GM18507 (cell line): ENCODE measurements at places on chromosomes 6 and 20.
A peak's percentile ranks its signal among the peaks of the same experiment; 100 is the strongest.

- no peak for DNase-seq
Observed at GRCh38 chr6:30601815-30602641, 15.0 kb downstream of the PPP1R10 start.

- DNase-seq: no peak
Observed at GRCh38 chr6:29332676-29333075, 31.2 kb downstream of the OR14J1 start.

GRCh38 chr6:20479060-20479459 lies 55.2 kb upstream of the CDKAL1 start:
- no peak for DNase-seq

DNA sequence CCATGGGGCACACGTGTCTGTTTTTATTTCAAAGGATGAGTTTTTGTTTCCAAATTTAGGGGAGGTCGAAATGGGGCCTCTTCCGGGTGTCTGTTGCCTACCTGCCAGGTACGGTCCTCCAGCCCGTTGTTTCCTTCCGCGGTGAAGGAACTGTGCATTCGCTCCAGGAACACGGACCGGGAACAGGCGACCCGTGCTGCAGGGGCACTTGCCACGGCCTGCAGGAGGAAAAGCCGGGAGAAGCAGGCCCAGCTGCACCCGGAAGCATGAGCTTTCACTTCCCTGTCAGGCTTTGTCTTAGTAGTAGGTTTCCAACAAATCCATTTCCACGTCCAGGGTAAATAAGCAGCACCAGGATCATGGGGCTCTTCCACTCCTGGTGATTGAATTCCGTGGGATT lies 17.0 kb upstream of the NPEPL1 start:
- DNase-seq: no peak

- DNase-seq: no peak
Observed at GRCh38 chr6:111337829-111338236, 145.2 kb downstream of the REV3L start.

DNA sequence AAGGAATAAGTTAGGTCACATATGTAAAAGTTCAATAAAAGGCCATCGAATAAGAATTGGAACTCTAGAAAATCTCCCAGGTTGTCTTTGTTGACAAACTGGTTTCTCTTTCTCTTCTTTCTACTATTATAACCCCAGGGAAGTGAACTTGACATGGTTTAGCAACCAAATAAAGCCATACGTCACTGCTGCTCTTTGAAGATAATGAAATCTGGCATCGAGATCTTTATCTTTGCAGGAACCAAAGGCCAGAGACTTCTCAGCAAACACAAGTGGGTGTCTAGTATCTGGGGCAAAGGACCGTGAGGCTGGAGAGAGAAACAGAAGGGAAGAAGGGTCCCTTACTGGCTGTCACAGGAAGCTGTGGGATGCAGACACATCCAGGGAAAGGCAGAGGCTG lies 286.7 kb upstream of the CDYL start:
- DNase-seq: no peak

- no peak for DNase-seq
Observed at GRCh38 chr6:96186516-96187195, 170.9 kb downstream of the FUT9 start.

DNA sequence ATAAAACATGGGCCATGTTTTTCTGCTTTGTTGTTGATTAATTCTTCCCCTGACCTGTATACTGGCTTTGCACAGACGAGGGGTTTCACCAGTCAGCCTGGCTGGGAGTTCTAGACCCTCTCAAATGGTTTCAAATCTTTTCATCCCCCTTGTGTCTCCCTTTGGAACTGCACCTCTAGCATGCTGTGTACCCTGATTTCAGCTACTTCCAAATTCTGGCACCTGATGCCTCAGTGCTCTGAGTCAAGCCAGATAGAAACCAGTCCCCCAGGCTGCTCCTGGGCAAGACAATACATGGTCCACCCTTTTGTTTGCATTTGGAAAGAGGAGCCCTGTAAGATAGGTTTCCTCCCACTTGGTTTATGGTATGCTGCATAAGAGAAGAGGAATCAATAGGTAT lies 290.2 kb downstream of the BTBD3 start:
- no peak for DNase-seq

DNA sequence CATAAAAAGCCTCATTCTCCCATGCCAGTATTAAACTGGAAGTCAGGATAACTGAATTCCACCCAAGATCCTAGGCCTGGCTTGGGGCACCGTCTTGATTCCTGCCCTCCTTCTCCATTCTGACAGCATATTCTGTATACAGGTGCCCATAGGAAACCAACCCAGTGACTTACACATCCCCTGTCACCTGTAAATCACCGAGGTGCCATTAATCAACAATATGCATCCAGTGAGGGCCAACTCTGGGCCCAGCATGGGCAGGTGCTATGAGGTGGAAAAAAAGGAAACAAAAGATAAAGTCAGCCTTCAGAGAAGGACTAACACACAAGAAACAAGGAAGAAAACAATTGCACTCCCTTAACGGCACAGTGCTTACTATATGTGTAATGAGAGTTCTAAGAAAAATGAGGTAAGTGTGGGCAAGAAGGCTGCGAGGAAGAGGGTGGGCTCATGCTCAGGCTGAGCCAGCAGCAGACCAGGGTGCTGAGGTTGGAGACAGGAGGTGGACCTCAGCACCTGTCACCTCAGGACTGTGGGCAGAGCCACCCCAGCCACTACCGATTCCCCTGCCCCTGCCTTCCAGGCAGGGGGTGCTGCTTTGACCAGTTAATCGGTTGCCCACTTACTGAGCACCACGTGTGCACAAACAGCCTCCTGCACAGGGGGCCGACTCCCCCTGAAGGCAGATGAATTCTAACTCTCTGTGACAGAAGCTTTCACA lies 105.9 kb downstream of the TRERF1 start:
- DNase-seq: no peak

GRCh38 chr6:149275621-149276020 lies 41.9 kb upstream of the TAB2 start:
- no peak for DNase-seq

DNA sequence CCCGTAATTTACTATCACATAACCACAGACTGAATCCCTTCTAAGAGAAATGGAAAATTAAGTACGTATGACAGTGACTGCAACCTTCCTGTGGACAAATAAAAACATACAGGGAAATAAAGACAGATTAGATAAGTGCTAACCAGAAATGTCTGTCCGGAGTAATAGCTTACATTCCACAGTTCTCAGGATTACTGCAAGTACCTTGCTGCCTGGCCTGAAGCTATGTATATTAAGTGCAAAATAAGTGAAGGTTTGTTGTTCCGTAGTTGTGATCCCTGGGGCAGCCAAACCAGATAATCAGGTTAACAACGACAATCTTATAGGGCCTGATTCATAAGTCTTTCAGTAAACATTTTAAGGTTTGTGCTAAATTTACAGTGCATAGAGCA lies 2.8 kb downstream of the NEDD9 start:
- DNase-seq: no peak

DNA sequence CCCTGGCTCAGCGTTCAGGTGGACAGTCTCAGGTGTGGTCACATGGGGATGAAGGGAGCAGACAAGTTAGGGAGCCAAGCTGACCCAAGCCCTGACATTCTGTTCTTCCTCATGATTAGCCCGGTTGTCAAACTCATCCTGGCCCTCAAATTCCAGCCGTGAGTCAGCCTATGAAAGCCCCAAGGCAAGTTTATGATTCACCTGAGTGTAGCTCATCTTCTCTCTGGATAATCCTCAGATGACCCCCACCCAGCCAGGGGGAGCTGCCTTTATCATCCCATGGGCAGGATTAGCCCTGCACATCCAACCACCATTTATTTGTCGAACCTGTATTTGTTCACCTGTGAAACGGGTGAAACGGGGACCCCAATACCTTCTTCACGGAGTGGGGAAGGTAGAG lies 161.9 kb downstream of the DHX35 start:
- DNase-seq: no peak

DNA sequence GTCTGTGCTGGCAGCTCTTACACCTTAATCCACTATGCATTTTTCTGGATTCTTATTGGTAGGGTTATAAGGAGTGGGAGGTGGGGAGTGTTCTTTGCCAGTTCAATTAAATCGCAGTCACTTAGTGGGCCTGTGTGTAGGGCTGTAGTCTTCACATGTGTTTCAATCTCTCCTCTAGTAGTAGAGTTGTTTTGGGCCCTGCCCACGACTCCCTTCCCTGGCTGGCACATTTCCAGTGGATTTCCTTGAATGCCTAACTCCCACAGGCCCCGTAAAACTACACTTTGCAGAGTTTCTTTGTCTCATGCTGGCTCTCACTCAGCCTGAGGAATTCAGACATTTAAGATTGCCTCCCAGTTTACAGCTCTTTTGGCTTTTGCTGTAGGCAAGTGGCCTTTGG lies 414.0 kb upstream of the OPRM1 start:
- no peak for DNase-seq

DNA sequence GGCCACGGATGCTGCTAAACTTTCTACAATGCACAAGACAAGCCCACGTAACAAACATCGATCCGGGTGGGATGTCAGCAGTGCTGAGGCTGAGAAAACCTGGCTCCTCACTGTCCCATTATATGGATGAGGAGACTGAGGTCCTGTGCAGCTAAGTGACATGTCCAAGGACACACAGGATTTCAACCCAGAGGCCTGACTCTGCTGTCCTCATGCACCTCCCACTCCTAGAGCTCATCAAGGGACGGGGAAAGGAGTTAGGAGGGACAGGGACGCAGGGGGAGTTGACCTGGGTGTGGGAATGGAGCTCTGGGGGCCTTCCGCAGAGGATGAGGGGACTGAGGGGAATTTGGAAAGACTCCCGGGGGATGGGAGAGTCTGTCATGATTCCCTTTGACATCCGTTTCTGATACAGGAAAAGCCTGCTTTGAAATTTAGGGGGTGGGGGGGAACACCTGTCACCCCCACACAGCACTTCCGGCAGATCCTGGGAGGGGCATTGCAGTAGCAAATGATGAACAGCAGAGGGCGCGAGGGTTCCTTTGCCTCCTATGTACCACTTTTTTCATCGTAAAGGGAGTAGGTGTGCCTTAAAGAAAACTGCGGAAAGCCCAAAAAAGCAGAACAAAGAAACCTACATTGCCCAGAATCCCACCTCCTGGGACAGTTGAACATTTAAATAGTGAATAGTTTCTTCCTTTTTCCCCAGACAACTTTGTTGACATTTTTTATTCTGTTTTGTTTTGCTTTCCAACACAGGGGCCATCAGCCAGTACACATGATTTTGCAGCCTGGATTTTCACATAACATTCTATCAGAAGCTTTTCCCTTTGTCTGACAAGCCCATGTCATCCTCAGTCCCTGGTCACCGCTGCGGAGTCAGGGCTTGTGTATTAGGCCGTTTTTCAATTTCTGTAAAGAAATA lies 48.6 kb downstream of the SLC2A10 start:
- peak; percentile 47 for DNase-seq

GRCh38 chr20:17463711-17464110 lies 67.5 kb downstream of the BFSP1 start:
- DNase-seq: no peak

GRCh38 chr6:10555625-10556309 lies 34.6 kb downstream of the GCNT2 start:
- DNase-seq: no peak

GRCh38 chr20:50717974-50718761 lies 13.2 kb upstream of the PARD6B start:
- no peak for DNase-seq

GRCh38 chr20:8215361-8215781 lies 83.3 kb downstream of the PLCB1 start:
- no peak for DNase-seq

GRCh38 chr6:31268369-31268765 lies 3.5 kb downstream of the HLA-C start:
- DNase-seq: no peak

DNA sequence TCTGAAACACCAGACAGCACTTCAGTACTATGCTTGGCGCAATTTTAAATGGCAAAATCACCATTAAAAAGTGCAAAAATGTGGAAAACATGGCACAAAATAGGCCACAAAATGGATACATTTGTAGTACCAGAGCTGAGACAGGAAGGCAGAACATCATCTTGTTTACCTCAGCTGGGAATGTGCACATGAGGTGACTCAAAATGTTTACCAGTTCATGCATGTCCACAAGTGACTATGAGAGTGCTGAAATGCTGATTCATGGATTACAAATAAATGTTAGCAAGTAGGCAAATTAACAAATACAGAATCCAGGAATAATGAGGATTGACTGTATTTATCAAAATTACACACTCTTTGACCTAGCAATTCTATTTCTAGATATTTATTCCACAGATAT lies 201.6 kb downstream of the ISM1 start:
- no peak for DNase-seq

DNA sequence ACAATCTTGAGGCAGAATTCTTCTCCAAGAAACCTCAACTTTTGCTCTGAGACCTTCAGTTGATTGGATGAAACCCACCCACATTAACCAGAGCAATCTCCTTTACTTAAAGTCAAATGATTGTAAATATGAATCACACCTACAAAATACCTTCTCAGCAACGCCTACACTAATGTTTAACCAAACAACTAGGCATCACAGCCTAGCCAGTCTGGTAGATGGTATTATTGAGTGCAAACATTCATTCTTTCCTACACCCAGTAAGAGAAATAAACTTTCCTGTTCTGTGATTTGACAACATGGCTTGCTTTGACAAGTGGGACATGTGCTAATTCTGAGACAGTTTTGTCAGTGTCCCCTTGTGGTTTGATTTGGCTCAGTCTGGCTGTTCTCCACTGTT lies 252.2 kb downstream of the HACE1 start:
- DNase-seq: no peak

- no peak for DNase-seq
Observed at GRCh38 chr6:169250660-169251059, 3.0 kb downstream of the THBS2 start.

DNA sequence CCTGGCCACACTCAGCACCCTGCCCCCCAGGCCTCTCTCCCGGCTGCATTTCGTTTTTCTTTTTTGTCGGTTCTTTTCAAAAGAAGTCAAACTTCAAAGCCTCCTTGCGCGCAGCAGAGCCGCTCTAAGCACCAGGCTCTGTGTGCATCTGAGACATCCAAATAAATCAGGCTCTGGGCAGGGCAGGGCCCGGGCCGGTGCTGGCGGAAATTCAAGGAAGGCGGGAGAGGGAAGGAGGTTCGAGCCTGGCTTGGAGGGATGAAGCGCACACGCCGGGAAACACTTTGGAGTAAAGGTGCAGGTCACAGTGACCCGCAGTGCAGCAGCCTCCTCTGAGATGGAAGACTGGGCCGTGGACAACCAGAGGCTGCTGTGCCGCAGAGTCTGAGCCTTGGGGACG lies 5.8 kb downstream of the GATA5 start:
- no peak for DNase-seq

GRCh38 chr6:121285041-121285440 lies 49.2 kb downstream of the TBC1D32 start:
- DNase-seq: no peak
